ENCODE measurements at places on chromosomes 13 and 19.

DNA sequence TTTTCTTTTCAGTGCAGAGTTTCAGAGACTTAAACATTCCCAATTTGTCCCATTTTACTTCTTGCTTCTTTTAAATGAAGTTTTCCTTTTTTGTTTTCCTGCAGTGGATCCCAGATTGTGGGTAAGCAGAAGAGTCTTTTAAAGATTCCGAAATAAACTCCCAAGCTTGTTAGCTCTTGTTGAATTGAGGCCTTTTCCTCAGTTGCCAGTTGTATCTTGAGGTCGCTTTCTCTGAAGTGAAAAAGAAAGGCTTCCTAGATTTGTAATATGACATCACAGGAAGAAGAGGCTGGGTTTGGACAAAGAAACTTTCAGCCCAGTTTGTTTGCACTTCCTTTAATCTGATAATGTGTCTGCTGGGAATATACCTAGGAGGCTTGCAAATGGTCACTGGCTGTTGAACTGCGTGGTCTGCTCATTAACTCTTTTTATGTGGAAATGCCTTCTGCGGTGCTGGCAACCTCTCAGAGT lies at the start of gene LPAR6:
LPAR6 (minus strand) TSS at position 233 of the 471 bp plus-strand sequence. CDS start 690 bp downstream, outside the sequence.
- DNase-seq, result no peak

DNA sequence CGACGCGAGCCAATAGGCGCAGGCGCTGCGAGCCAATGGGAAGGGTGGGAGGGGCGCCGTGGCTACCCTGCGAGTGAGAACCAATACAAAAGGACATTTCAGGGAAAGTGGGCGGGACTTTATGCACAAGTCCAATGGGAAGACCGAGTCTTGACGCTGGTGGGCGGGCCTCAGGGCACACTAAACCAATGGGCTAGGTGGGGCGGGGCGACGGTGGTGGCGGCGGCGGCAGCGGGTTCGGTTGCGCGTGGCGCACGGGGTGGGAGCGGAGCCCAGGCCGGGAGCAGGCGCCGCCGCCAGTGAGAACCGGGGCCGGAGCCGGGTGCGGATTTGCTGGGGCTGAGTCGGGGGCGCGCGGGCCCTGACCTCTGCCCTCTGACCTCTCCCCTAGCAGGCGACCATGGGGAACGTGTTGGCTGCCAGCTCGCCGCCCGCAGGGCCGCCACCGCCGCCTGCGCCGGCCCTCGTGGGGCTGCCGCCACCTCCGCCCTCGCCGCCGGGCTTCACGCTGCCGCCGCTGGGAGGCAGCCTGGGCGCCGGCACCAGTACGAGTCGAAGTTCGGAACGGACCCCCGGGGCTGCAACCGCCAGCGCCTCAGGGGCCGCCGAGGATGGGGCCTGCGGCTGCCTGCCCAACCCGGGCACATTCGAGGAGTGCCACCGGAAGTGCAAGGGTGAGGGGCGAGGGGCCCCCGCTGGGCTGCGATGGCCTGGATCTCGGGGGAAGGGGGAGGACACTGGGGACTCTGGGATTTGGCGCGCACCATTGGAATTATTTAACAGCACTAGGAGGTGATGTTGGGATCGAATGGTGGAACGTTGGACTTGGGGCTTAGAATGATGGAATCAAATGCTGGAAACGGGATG lies at the start of gene TOMM40:
TOMM40 (plus strand) TSS at position 239 of the 867 bp plus-strand sequence; CDS start at position 401, 162 bp downstream.
- peak; percentile 99 for DNase-seq

DNA sequence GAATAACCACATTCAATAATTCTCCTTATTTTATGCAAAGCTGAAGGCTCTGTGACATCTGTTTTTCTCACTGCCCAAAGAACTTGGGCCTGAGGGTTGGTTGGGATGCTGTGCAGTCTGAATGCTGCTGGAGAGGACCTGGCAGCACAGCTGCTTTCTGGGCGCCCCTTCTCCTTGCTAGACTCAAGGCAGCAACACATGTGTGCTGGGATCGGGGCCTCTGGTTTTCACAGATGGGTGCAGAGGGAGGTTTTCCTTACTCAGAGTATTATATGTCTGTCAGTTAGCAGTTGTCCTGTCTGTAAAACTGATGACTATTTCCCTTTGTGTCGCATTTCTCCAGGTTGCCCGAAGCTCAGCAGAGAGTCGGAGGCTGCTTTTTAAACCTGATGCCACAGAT lies 53.2 kb upstream of the TEX29 start:
- DNase-seq, result no peak

DNA sequence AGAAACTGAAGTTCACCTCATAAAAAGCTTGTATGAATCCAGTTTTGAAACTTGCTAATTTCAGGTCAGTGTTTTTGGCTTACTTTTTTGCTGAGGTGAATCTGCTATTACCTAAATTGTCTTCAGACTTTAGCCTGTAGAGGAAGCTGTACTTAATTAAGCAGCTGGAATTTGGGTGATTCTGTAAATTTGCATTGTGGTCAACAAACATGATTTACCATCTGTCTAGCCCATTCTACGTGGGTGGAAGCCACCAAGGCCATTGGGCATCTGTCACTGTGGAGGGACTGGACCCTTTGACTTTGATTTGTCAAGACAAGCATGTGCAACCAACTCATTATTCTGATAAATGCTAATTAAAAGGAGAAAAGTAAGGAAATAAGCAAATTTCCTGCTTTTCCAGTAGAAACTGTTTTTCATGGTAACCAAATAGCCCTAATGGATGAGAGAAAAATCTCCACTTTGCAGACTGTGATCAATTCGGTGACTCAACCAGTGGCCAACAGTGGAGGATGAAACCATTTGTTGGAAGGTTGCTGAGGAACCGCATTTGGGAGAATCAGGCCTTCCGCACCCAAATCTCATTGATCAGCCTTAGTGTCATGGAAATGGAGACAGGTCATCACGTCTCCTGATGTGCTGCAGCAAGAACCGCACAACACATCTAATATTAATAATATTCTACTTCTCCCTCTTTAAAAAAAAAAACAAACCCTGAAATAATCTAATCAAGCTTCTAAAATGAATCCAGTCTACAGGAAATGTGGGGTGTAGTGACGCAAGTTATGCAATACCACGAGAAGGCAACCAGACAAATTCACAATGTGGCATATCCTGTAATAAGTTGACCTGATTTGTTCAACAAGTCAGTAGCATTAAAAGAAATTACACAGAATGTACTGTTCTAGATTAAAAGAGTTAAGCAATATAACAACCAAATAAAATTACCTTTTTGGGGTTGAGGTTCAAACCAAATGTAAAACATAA lies 54.3 kb downstream of the GARRE1 start:
- DNase-seq, result peak; percentile 21

DNA sequence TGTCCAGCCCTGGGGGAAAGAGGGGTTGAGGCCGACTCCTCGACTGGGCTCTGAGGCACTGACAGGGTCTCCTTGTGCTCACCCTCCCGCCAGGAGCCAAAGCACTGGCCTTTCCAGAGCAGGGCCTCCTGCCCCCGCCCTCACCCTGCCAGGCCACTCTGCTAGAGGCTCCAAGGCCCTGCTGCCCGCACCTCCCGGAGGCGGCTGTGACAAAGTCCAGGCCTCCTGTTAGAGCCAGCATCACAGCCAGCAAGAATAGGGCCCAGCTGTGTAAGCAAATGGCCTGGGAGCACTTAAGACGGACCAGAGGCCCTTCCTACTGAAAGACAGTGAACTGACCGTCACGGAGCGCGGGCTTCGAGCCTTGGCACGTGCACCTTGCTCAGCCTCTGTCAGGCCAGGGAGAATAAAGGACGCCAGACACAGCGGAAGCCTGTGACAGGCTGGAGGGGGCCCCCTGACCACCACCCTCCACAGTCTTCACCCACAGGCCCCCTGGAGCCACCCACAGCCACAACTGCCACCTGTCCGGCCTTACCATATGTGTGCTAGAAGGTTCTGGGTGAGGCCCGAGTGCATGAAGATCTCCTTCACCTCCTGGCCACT lies 50.9 kb downstream of the EPS15L1 start:
- no peak for DNase-seq

- DNase-seq, result peak; percentile 60
Measured at GRCh38 chr13:77729502-77730221, 32.2 kb downstream of the SLAIN1 start.

DNA sequence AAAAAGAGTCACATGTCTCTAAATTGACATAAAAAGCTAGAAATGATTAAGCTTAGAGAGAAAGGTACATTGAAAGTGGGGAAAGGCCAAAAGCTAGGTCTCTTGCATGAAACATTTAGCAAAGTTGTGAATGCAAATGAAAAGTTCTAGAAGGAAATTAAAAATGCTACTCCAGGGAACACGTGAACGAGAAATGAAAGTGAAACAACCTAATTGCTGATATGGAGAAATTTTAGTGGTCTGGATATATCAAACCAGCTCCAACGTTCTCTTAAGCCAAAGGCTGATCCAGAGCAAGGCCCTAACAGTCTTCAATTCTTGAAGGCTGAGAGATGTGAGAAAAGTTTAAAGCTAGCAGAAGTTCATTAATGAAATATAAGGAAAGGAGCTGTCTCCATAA lies 419.8 kb downstream of the SLITRK6 start:
- DNase-seq, result no peak

DNA sequence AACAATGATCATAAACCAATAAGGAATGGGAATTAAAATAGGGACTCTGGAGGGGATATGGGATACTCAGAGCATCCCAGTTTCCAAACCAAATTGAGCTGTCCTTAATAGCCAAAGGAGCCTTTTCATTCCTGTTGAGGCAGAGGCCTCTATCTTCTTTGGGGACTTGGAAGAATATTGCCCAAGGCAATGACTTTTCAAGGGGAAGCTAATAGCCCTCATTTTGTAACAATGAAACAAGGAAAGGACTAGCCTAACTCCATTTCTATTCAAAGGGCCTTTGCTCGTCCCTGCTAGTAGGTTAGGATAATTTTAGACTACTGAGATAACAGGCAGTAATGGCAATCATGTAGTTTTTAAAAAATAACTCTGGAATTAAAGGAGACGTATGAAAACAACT lies 789.8 kb upstream of the SLITRK5 start:
- DNase-seq, result no peak

- DNase-seq, result no peak
Measured at GRCh38 chr19:4362831-4363545, 19.6 kb downstream of the MPND start.

- DNase-seq, result no peak
Measured at GRCh38 chr19:480016-480855, 16.1 kb upstream of the MADCAM1 start.

- no peak for DNase-seq
Measured at GRCh38 chr19:51025809-51026553, 435 bp downstream of the KLK11 start.

- no peak for DNase-seq
Measured at GRCh38 chr13:92038905-92039304, 640.5 kb downstream of the GPC5 start.

DNA sequence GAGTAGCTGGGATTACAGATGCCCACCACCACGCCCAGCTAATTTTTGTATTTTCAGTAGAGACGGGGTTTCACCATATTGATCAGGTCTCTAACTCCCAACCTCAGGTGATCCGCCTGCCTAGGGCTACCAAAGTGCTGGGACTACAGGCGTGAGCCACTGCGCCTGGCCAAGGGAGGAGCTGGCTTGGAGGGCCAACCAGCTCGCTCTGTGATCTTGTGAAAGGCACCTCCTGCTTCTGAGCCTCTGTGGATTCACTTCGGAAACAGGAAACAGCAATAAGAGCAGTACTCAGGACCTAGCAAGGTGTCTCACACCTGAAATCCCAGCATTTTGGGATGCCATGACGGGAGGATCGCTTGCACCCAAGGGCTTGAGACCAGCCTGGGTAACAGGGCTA lies 2.0 kb upstream of the ELL start:
- no peak for DNase-seq

GRCh38 chr19:12666265-12667048 lies at the start of the genes MAN2B1 and WDR83:
MAN2B1 (minus strand) TSS chr19:12666742; CDS start chr19:12666701, 41 bp downstream.
WDR83 (plus strand) TSS chr19:12666807; CDS start chr19:12669791, 2,984 bp downstream.
- no peak for DNase-seq

DNA sequence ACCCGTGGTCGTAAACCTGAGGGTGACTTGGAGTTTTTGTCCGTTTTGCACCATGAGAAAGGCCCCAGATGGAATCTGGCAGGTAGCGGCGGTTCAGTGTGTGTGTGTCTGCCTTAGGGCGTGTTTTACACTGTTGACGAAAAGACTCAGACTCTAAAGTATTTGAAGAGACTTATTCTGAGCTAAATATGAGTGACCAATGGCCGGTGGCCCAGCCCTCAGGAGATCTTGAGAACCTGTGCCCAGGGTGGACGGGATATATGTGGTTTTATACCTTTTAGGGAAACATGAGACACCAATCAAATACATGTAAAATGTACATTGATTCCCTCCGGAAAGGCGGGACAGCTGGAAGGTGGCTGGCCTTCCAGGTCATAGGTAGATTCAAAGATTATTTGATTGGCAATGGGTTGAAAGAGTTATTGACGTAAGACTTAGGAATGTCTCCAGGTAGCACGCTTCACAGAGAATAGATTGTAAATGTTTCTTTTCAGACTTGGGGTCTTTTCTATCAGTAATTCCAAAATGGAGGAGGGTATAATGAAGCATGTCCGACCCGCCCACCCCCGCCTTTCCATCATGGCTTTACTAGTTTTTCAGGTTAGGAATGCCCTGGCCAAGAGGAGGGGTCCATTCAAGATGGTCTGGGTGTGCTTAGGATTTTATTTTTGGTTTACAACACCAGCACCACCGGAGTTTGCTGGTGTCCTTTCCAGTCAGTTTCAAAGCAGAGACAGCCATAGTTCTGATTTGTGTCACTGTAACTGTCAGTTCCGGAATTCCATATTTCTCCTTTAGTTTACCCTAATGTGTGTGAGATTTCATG lies 1.0 kb upstream of the ZNF529 start:
- DNase-seq, result peak; percentile 1

GRCh38 chr19:38263689-38264485 lies 486 bp upstream of the SPINT2 start:
- DNase-seq, result no peak

- DNase-seq, result no peak
Measured at GRCh38 chr13:74710006-74710405, 575.8 kb upstream of the KLF12 start.

DNA sequence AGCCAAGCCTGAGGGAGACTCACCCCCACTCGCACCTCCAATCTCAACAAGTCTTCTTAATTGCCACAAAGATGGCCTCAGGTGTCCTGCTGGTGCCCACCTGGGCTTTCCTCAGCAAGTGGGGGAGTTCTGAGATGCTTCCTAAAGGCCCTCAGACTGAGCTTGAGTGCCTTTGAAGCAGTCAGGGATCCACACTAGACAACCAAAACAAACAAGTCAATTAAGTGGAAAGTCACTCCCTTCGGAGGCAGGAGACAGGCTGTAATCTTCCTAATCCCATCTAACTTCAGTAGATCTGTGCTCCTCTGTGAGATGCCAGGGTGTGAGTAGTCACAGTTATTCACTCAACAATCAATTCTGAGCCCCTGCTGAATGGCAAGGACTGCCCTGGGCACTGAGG lies 68.3 kb upstream of the SERP2 start:
- DNase-seq, result no peak

GRCh38 chr19:45569619-45570421 lies 14.8 kb downstream of the OPA3 start:
- no peak for DNase-seq

DNA sequence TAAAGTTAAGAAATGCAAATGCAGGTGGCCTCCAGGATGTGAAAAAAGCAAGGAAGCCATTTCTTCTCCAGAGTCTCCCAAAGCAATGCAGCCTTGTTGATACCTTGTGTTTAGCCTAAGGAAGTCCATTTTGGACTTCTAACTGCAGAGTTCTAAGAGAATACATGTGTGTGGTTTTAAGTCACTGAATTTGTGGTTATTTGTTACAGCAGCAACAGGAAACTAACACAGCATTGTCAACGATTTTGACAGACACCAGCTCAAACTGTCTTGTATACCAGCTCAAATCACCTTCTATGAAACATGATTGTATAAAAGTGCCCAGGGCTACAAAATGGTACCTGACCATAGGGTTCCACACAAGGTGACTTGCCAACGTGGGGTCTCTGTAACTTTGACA lies 151.4 kb downstream of the NALCN start:
- DNase-seq, result no peak

All from GM12864 (cell line).